ENCODE measurements at places on chromosomes 5 and 9. TPM values are rescaled to one million over a fixed set of nuclear protein-coding genes. Genes with fewer than 3 reads are reported as not detected.

IL9 gene
- 2.0 TPM for total RNA-seq

SPATA31C2 gene
- total RNA-seq, result 0.07 TPM

GARIN3 gene
- 0.31 TPM for total RNA-seq

DNA sequence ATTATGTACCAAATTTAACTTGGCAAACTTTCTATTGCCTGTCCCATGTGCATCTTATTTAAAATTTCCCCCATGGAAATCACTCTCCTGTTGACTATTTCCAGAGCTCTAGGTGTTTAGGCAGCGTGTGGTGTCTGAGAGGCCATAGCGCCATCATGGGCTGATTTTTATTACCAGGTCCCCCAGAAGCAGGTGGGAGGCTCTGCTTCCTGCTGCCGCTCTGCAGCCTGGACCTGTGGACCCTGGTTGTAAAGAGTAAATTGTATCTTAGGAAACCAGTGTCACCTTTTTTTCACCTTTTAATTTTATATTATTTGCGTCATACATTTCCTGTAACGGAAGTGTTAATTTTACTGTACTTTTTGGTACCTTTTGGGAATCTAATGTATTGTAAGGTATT is 6.4 kb downstream of the HNRNPAB start:
- H3K27me3 ChIP-seq, result no peaks in the 10 kb centered on the region
- no peak overlapping the region for H3K27ac ChIP-seq
- H3K4me3 ChIP-seq, result no peak overlapping the region
- H3K4me1 ChIP-seq, result peaks cover 52% of the 10 kb centered on the region
- DNase-seq, result no peak

GRCh38 chr9:97991818-97992217 is 8.7 kb downstream of the ANP32B start:
- H3K27ac ChIP-seq, result peak overlapping the region; percentile 44
- peaks cover 79% of the 10 kb centered on the region for H3K4me1 ChIP-seq
- H3K27me3 ChIP-seq, result no peaks in the 10 kb centered on the region

- H3K27me3 ChIP-seq, result no peaks in the 10 kb centered on the region
- DNase-seq, result no peak
- H3K4me1 ChIP-seq, result peaks cover 16% of the 10 kb centered on the region
- no peak overlapping the region for H3K27ac ChIP-seq
Observed at GRCh38 chr9:68637020-68637419, 68.0 kb upstream of the PIP5K1B start.

GRCh38 chr5:89954916-89955315 is 454.6 kb downstream of the CETN3 start:
- DNase-seq, result no peak
- no peaks in the 10 kb centered on the region for H3K4me1 ChIP-seq
- H3K36me3 ChIP-seq, result no peaks in the 10 kb centered on the region
- H3K27ac ChIP-seq, result no peak overlapping the region
- no peak overlapping the region for H3K4me3 ChIP-seq
- H3K27me3 ChIP-seq, result no peaks in the 10 kb centered on the region

NPR3 gene
- not detected for total RNA-seq

PCDHA8 gene
- not detected for total RNA-seq

- H3K4me3 ChIP-seq, result no peak overlapping the region
- H3K27me3 ChIP-seq, result no peaks in the 10 kb centered on the region
- H3K4me1 ChIP-seq, result peaks cover 6% of the 10 kb centered on the region
- H3K36me3 ChIP-seq, result no peaks in the 10 kb centered on the region
- DNase-seq, result no peak
Observed at GRCh38 chr9:83155733-83156132, 92.8 kb upstream of the RASEF start.

- H3K27ac ChIP-seq, result no peak overlapping the region
- peaks cover 4% of the 10 kb centered on the region for H3K27me3 ChIP-seq
- no peak for DNase-seq
- H3K36me3 ChIP-seq, result no peaks in the 10 kb centered on the region
Observed at GRCh38 chr5:180820788-180821321, 18.2 kb upstream of the MGAT1 start.

IL3 gene
- total RNA-seq, result 94.6 TPM

LCN10 gene
- 0.39 TPM for total RNA-seq

REEP2 gene
- 5.1 TPM for total RNA-seq

DNA sequence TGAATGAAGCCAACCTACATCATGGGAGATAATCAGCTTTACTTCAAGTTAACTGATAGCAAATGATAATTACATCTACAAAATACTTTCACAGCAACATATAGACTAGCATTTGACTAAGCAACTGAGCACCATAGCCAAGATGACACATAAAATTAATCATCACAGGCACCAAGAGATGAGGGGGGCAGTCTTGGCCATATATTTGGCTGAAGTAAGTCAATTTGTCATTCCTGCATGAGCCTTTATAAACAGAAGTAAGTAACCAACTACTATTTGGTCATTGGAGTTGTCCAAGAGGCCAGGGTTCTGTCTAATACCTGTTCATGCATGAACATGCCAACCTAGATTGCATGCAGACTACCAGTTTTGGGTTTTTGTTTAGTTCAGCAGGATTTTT is 53.6 kb downstream of the PDCD1LG2 start:
- no peak for DNase-seq
- no peak overlapping the region for H3K27ac ChIP-seq
- H3K4me3 ChIP-seq, result no peak overlapping the region
- no peaks in the 10 kb centered on the region for H3K27me3 ChIP-seq

FER gene
- 4.4 TPM for total RNA-seq

DNA sequence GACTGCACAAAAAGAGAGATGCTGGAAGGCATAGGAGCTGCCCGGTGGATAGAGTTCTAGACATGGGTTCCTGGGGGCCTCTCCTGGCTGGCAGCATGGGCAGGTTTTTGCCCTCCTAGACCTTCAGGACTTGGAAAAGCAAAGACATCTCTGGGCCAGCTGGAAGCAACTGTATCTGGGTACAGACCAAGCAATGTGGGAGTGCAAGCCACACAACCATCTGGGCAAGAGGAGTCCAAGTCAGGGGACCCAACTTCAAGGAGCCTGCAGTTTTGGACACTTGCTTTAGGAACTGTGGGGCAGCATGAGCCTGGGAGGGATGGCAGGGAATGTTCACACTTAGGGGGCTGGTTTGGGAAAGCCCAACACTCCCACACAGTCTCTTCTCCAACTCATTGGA is 323.3 kb downstream of the GADD45G start:
- no peaks in the 10 kb centered on the region for H3K36me3 ChIP-seq
- no peak overlapping the region for H3K27ac ChIP-seq
- no peak for DNase-seq
- peaks cover 11% of the 10 kb centered on the region for H3K27me3 ChIP-seq
- H3K4me3 ChIP-seq, result no peak overlapping the region

GRCh38 chr5:32027717-32028458 is 146.2 kb downstream of the GOLPH3 start:
- no peak overlapping the region for H3K27ac ChIP-seq
- DNase-seq, result no peak
- peaks cover 4% of the 10 kb centered on the region for H3K4me1 ChIP-seq
- no peak overlapping the region for H3K4me3 ChIP-seq
- peaks cover 2% of the 10 kb centered on the region for H3K27me3 ChIP-seq

EQTN gene
- not detected for total RNA-seq

GRCh38 chr5:125775896-125776295 is 647.3 kb upstream of the GRAMD2B start:
- no peak for DNase-seq
- no peaks in the 10 kb centered on the region for H3K4me1 ChIP-seq

SLC34A3 gene
- not detected for total RNA-seq

GRCh38 chr5:11904265-11904906 is at the start of gene CTNND2:
TSS of gene CTNND2 (minus strand) at chr5:11904446. CDS start at chr5:11903853, 593 bp downstream.
- H3K4me3 ChIP-seq, result no peak within 1 kb of the TSS
- no peak for DNase-seq
- H3K4me1 ChIP-seq, result no peaks in the 10 kb centered on the region
- no peak within 1 kb of the TSS for H3K27ac ChIP-seq

GRCh38 chr9:105656131-105656921 is 5.9 kb upstream of the TAL2 start:
- peak overlapping the region; percentile 71 for H3K4me3 ChIP-seq
- DNase-seq, result no peak
- no peak overlapping the region for H3K27ac ChIP-seq
- H3K4me1 ChIP-seq, result peaks cover 8% of the 10 kb centered on the region
- H3K27me3 ChIP-seq, result peaks cover 37% of the 10 kb centered on the region
- H3K36me3 ChIP-seq, result no peaks in the 10 kb centered on the region

DNA sequence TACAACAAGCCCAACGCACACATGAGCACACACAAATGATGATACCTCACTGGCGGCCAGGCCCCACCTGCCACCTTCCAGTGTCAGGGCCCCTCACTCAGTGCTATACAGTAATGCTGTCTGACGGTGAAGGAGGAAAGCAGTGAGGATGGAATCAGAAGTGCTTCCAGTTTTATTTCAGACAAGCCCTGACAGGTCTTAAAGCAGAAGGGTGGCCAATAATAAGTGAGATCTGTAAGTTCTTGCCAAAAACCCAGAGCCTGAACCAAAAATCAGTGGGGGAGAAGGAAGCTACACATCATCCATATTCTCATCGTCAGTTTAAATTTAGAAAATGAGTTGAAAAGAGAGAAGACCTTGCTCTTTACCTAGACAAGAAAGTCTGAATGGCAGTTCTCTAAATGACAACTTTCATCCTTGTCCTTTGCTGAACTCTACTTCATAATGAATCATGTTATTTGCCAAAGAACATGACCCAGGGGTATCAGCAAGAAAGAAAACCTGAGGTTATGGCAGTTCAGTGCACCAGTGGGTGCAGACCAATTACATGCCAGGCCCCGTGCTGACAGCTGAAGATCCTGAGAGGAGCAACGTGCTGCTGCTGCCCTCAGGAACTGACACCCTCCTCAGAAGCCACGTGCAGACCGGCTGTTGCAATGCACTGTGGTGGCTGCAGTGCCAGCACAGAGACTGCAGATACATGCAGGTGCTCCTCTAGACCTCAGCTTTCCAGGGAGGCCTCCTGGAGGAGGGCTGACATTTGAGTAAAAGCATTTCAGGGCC is 118.7 kb downstream of the DROSHA start:
- H3K4me1 ChIP-seq, result peaks cover 5% of the 10 kb centered on the region
- H3K27me3 ChIP-seq, result no peaks in the 10 kb centered on the region
- no peak overlapping the region for H3K4me3 ChIP-seq
- H3K36me3 ChIP-seq, result peaks cover 29% of the 10 kb centered on the region

- peak overlapping the region; percentile 10 for H3K4me3 ChIP-seq
- no peak for DNase-seq
- H3K36me3 ChIP-seq, result peaks cover 47% of the 10 kb centered on the region
- H3K4me1 ChIP-seq, result peaks cover 22% of the 10 kb centered on the region
Observed at GRCh38 chr5:76638479-76638878, 15.3 kb upstream of the F2RL2 start.

DNA sequence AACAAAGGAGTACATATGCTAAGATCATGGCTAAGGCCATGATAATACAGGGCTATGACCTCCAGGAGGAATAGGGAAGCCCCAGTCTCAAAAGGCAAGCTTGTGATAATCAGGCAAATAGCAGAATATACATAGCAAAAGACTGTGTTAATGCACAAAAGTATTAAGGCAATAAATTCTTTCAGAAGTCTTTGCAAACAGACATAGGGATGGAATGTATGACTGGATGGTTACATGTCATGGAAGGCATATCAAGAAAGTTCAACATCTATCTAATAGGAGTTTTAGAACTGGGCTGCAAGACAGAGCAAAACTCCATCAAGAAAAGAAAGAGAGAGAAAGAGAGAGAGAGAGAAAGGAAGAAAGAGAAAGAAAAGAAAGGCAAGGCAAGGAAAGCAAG is 264.5 kb upstream of the CDH6 start:
- H3K27me3 ChIP-seq, result no peaks in the 10 kb centered on the region
- H3K4me3 ChIP-seq, result no peak overlapping the region
- no peak overlapping the region for H3K27ac ChIP-seq
- H3K4me1 ChIP-seq, result no peaks in the 10 kb centered on the region
- DNase-seq, result no peak

DNA sequence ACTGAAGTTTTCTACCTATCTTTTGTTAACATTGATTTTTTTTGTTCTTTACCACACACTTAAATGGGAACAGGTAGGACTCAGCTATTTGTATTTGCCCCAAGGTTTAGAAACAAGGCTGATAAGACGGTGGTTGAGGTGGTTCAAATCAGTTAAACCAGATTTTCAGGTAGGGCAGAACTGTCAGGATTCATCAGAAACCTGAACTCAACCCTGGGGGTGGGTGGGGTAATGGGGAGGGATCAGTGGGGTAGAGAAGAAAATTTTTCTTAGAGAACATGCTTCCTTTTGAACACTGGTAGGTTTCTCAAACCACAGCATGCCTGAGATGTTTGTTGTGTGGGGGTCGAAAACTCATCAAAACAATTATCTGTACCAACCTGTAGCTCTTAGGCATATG is 113.0 kb downstream of the BASP1 start:
- no peaks in the 10 kb centered on the region for H3K4me1 ChIP-seq
- H3K27ac ChIP-seq, result no peak overlapping the region
- no peaks in the 10 kb centered on the region for H3K36me3 ChIP-seq
- DNase-seq, result no peak

GRCh38 chr5:58060996-58061395 is 398.9 kb downstream of the PLK2 start:
- no peaks in the 10 kb centered on the region for H3K36me3 ChIP-seq
- no peak for DNase-seq
- H3K27ac ChIP-seq, result no peak overlapping the region
- H3K4me3 ChIP-seq, result no peak overlapping the region
- H3K27me3 ChIP-seq, result peaks cover 2% of the 10 kb centered on the region
- H3K4me1 ChIP-seq, result no peaks in the 10 kb centered on the region

DNA sequence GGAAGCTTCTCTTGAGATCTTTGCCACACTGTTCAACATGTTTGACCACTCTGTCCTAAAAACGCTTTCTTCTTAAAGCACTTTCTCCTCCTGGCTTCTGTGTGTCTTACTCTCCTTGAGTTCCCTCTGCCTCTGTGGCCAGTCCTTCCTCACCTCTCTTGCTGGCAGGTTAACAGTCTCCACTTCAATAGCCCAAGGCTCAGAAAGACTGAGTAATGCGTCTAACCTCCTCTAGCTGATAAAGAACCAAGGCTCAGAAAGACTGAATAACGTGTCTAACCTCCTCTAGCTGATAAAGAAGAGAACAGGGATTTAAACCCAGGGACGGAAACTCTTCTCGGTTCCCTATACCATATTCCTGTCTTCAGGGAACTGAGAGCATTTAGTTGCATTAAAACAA is 205.2 kb downstream of the AOPEP start:
- no peaks in the 10 kb centered on the region for H3K27me3 ChIP-seq
- DNase-seq, result no peak
- H3K4me3 ChIP-seq, result no peak overlapping the region
- no peaks in the 10 kb centered on the region for H3K4me1 ChIP-seq

CARD9 gene
- 7.2 TPM for total RNA-seq

PCDHB6 gene
- total RNA-seq, result not detected

- no peaks in the 10 kb centered on the region for H3K27me3 ChIP-seq
- H3K4me3 ChIP-seq, result no peak overlapping the region
- no peak for DNase-seq
- H3K36me3 ChIP-seq, result peaks cover 40% of the 10 kb centered on the region
Observed at GRCh38 chr9:91157883-91158282, 203.8 kb downstream of the AUH start.

N4BP3 gene
- total RNA-seq, result 1.8 TPM

GRCh38 chr9:98879963-98880310 is 63.8 kb upstream of the COL15A1 start:
- H3K4me3 ChIP-seq, result no peak overlapping the region
- H3K4me1 ChIP-seq, result no peaks in the 10 kb centered on the region
- no peaks in the 10 kb centered on the region for H3K36me3 ChIP-seq
- DNase-seq, result no peak
- H3K27ac ChIP-seq, result no peak overlapping the region
- peaks cover 20% of the 10 kb centered on the region for H3K27me3 ChIP-seq

All from activated T-helper 1 cell treated with anti-CD3 and anti-CD28 coated beads, Interleukin-12 subunit alpha, Interleukin-12 subunit beta, Interleukin-2, Interleukin-4 antibody, amounts not matched to agents 30 ng/mL and 10 ng/mL and 1 ng/mL, durations not matched to agents 14 hours and 24 hours and 36 hours (primary cell).